SW 1271 (cell line): ENCODE measurements at places on chromosomes 7 and 10.
A peak's percentile ranks its signal among the peaks of the same experiment; 100 is the strongest.

DNA sequence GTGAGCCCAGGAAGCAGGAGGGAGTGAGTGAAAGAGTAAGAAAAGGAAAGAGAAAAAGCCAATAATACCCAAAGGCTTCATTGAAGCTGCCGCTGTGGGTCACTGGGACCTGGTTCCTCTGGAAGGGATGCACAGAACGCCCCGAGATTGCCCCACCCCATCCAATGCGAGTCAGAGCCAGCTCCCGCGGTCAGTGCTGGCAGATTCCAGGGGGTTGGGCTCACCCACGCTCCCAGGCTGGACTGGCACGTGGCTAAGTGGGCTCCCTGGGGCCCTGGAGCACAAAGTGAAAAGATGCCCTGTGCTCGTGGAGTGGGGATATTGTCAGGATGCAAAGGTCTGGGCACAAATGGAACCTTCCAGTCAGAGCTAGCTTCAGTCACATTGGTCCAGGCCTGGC lies 117.0 kb downstream of the OAT start:
- DNase-seq = no peak

- DNase-seq = no peak
Observed at GRCh38 chr10:97531401-97531986, 32.8 kb downstream of the UBTD1 start.

- DNase-seq = no peak
Observed at GRCh38 chr10:119139464-119140067, 25.9 kb downstream of the SFXN4 start.

GRCh38 chr7:130939321-130940095 lies 205.5 kb upstream of the KLF14 start:
- DNase-seq = peak; percentile 57

DNA sequence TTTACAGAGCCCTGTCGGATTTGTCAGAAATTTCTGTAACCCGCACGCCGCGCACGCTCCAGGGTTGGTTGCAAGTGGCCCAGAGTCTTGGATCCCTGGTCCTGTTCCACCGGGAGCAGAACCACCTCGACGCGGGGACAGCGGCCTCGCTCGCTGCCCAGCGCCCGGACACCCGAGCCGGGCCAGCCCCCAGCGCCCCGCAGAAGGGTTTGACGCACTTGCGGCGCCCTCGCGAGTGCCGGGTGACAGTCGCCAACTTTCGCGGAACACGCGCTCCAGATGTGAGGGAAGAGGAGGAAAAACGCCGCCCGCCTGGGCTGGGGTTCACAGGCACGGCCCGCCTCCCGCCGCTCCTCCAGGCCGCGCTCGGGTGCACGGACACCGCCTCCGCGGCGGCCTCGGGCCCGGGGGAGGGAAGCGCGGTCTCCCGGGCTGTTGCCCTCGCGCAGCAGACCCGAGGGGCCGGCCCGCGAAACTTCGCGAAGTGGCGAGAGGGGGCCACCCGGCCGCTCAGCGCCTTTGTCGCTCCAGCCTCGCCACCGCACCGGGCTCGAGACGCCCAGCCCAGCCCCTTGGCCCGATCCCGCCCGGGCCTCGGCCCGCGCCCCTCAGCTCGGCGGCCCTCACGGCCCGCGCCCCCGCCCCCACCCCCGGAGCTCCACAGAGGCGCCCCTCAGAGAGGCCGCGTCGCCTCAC lies 514 bp downstream of the RNF216 start:
- DNase-seq = no peak

GRCh38 chr10:128713874-128714570 lies 587.8 kb upstream of the MKI67 start:
- DNase-seq = no peak

- no peak for DNase-seq
Observed at GRCh38 chr7:904847-905246, 28.5 kb downstream of the GET4 start.

GRCh38 chr7:51141451-51142003 lies 175.1 kb downstream of the COBL start:
- no peak for DNase-seq

DNA sequence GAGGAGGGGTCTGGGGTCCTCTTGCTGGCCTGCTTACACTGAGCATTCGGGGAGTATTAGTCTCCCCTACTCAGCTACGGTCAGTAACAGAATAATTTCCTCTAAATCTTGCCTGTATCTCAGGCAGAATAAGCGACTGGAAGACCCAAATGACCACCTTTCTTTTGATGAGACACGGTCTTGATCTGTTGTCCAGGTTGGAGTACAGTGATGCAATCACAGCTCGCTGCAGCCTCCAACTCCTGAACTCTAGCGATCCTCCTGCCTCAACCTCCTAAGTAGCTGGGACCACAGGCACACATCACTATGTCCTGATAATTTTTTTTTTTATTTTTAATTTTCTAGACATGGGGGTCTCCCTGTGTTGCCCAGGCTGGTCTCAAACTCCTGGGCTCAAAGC lies 17.2 kb downstream of the CCL24 start:
- no peak for DNase-seq

GRCh38 chr10:2387261-2387660 lies 649.9 kb upstream of the ADARB2 start:
- no peak for DNase-seq

DNA sequence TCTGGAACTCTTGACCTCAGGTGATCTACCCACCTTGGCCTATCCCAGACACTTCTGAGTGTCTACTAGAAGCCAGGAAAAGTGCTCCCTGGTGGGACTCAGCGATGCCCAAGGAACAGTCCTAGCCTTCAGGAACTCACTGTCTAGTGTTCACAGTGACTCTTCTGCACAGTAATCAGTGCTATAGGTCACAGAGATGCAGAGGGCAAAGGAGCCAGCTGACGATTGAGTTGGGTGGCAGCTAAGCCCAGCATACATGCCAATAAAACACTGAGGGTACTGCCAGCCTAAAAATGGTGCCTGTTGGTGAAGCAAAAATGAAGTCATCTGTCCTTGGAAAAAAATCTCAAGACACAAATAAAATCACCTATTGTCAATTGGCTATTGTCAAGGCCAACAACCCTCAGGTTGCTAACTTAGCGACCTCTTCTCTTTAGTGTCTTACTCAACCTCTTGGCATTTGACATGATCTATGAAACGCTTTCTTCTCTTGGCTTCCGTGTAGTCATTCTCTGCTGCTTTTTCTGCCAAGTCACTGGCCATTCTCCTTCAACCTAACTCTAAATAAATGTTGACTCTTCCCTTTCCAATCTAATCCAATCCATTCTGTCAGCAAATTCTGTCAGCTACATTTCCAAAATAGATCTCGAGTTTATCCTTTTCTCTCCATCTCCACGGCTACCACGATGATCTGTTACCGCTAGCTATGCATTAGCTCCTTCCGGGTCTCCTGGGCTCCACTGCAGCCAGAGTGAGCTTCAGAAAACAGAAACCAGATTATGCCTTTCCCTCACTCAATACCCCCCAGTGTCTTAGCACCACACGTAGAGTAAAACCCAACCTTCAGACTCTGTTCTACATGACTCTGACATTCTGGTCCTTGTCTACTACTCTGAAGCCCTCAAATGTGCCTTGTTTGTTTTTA lies 99.2 kb downstream of the ATXN7L1 start:
- DNase-seq = no peak

- no peak for DNase-seq
Observed at GRCh38 chr10:49325916-49326783, 27.2 kb downstream of the C10orf71 start.

- no peak for DNase-seq
Observed at GRCh38 chr7:115478426-115478825, 552.1 kb downstream of the TFEC start.

DNA sequence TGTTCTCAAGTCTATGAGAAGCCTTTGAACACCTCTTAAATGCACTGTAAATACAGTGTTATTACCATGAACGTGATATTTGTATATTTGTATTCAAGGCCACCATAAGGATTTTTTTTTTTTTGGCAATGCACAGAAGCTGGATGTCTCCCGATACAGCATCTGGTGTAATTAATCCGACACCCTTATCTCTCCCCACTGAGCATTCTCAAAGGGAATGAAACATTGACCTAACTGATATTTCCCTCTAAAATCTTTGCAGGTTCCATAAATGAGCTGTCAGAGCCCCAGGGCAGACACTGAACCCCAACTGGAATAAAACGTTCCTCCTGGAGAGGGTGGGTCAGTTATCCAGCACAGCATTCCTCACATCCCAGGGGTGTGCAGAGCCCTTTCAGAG lies 316.6 kb downstream of the PAXIP1 start:
- no peak for DNase-seq

GRCh38 chr10:126212738-126213137 lies 175.5 kb downstream of the ADAM12 start:
- no peak for DNase-seq

DNA sequence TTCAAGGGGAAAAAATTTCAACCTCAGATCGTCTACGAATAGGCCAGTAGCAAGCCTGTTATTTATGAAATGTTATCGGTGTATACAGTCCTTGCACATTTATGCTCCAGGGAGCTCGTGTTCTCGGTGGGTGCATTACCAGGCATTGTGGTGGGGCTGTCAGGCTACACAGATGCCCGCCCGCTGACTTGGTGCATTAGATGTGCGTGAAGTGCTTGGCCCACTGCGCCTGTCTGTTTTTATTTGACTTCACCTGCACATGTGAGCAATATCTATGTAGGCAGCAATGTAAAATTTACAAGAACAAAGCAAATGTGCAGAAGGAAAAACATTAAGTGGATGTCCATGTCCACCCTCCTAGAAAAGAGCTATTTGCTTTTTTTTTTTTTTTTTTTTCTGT lies 2.8 kb downstream of the FOXK1 start:
- no peak for DNase-seq

DNA sequence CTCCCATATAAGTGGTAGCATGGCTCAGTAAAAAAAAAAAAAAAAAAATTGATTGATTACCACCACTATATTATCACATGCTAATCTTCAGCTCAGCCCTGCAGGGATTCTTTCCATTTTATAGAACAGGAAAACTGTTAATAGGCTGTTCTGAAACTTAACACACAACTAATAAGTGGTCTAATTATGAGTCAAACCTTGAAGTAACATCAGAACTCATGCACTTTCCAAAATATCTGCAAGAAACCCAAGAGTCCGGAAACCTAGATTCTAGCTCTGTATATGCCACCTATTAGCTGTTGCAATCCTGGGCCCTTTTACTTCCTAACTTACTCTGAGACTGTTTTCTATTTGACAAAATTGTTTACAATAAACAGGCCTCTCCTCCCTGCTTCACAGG lies 23.9 kb downstream of the SEM1 start:
- DNase-seq = no peak

GRCh38 chr7:82257118-82257695 lies 186.4 kb downstream of the CACNA2D1 start:
- DNase-seq = no peak

DNA sequence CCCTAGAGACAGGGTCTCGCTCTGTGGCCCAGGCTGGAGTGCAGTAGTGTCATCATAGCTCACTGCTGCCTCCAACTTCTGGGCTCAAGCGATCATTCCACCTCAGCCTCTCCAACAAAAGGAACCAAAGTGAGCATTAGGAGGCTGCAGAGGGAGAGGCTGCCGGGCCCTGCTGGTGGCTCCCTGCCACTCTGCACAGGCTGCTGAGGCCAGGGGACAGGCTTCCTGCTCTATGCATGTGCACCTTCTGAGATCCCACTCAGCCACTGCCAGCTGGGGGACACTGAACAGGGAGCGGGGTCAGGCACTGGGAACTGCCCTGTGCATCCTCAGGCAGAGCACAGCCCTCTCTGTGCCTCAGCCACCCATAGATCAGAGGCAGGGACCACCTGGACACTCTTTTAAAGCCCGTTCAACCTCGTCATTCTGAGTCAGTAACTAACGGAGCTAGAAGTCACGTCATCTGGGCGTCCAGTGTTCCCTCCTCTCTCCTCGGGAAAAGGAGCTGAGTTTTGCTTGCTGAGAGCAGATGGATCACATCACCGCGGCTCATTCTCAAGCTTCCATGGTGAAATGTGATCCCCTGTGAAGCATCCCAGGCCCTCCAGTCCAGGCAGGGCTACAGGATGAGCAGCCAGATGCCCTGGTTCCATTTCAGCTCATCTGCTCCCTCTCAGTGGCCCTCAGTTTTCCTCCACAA lies 109.6 kb downstream of the MYL10 start:
- no peak for DNase-seq

- no peak for DNase-seq
Observed at GRCh38 chr10:122034149-122034756, 45.3 kb downstream of the TACC2 start.
